Fibroblast of the aortic adventitia (primary cell): ENCODE measurements at places on chromosomes 2 and 18. TPM values are rescaled to one million over a fixed set of nuclear protein-coding genes. Genes with fewer than 3 reads are reported as not detected.

The SERPINB3 gene
- total RNA-seq, result not detected in 2 replicates

The FAM117B gene
- total RNA-seq, result 4.7 and 5.5 TPM in 2 replicates

The XIRP2 gene
- 0.09 TPM in 1 of 2 replicates, not detected in the other for total RNA-seq

The CXCR1 gene
- not detected in 2 replicates for total RNA-seq

The LHCGR gene
- 0.25 TPM in 1 of 2 replicates, not detected in the other for total RNA-seq

The MC2R gene
- total RNA-seq, result not detected in 2 replicates

The TWIST2 gene
- total RNA-seq, result 15.8 and 64.1 TPM in 2 replicates

The PMS1 gene
- total RNA-seq, result 27.0 and 34.2 TPM in 2 replicates

The REG3G gene
- total RNA-seq, result not detected in 2 replicates

The STPG4 gene
- total RNA-seq, result 0.09 TPM in 1 of 2 replicates, not detected in the other

The DNAH6 gene
- total RNA-seq, result under 0.01 and 0.49 TPM in 2 replicates

The GPR75 gene
- total RNA-seq, result 0.25 and 2.4 TPM in 2 replicates

The C2orf72 gene
- total RNA-seq, result not detected in 2 replicates

The TYMS gene
- total RNA-seq, result 1.1 and 25.7 TPM in 2 replicates

The PRKAG3 gene
- 0.18 and 0.41 TPM in 2 replicates for total RNA-seq

The LIMS4 gene
- total RNA-seq, result 4.7 and 6.1 TPM in 2 replicates

The SOWAHC gene
- total RNA-seq, result 9.3 and 14.6 TPM in 2 replicates

The LRRC30 gene
- not detected in 2 replicates for total RNA-seq

The ROCK1 gene
- 56.4 and 63.2 TPM in 2 replicates for total RNA-seq

The CRYGD gene
- not detected in 2 replicates for total RNA-seq

The IL36A gene
- total RNA-seq, result 2.0 TPM in 1 of 2 replicates, not detected in the other

The GKN2 gene
- total RNA-seq, result not detected in 2 replicates

The TDRD15 gene
- not detected in 2 replicates for total RNA-seq

The GCG gene
- total RNA-seq, result not detected in 2 replicates

The KLHL14 gene
- not detected in 2 replicates for total RNA-seq

The NCKAP5 gene
- total RNA-seq, result 1.7 and 4.4 TPM in 2 replicates
